ENCODE measurements at places on chromosomes 4 and X.

DNA sequence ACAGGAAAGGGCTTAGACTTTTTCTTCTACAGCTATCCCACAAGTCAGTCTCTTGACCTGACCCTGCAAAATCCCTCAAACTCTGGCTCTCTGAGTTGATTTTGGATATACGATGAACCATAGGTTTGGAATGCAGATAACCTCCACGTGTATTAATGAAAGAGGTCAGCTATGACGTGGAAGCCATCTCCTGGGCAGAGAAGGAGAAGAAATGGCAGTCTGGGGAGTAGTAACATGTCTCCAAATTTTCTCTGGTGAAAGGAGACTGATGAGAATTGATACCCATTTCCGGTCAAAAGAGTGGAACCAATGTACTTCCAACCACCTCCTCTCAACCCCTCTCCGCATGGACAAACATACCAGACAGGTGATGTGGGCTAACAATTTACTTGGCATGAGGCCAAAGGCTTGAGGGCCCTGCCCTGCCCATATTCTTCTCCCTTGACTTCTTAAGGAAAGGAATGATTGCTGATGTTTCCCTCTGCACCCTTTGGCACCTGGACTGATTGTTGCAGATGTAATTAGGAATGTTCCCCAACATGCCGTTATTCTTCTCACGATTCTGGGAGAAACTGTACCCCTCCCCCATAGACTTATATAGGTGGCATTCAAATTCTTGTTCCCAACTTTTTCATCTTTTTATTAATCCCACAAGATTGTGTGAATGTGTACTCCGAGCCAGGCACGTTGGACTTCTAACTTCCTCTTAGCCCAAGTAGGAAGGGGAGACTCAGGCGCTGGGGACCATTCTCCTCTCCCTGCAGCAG, 580 bp upstream of the PLS3 start:
- DNase-seq: no peak

DNA sequence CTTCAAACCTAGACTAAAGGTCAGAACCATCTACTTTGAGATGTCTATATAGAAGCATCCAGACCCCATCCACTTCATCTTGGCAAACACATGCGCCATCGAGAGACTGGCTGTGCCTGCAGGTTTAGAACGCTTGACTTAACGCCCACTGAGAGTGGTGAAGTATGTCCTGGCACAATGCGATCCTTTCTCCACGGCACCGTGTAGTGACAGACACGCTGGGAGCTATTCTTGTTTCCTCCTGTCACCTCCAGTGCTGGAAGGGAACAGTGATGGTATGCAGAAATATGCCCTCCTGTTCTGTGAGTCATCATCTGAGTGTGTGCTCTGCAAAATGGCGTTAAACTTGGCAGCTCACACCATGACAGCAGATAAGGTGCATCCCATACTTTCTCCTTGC, 330.2 kb downstream of the NLGN4X start:
- no peak for DNase-seq

GRCh38 chr4:174357321-174357720, 73.6 kb downstream of the CEP44 start:
- DNase-seq: no peak

GRCh38 chrX:130267956-130268448, 697 bp downstream of the ZNF280C start:
- no peak for DNase-seq

DNA sequence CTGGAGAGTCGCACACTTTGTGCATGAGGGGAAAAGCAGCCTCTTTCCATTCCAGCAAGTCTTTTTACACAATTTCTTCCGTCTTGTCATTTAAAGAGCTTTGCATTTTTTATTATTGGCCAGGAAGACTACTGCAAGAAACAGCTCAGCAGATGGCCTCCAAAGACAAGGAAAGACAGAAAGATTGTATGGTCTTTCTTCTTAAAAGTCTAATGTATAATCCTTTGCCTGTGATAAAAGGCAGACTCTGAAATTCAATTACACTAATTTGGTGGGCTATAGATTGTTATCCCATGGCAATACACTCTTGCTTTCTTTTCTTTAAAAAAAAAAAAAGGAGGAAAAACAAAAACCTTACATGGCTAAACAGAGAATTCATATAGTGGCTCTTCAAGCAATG, 5.9 kb downstream of the CAPN6 start:
- DNase-seq: no peak

DNA sequence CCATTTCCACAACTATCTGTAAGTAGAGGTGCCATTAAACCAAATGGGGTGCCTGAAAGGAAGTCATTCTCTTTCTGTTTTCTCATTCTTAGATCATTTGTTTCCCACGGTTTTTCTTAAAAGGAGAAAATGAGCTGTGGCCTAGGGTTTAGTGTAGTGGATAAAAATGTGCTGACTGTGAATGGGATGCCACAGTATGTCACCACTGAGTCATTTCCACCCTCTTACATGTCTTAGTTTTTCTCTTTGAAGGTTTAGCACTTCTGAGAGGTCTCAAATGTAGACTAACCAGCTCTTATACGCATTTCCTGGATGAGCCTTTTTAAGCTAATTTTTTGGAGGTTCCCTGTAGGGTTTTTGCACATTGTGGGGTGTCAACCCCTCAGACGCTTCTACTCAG, 244.5 kb upstream of the SPANXN1 start:
- no peak for DNase-seq

GRCh38 chr4:53616219-53616618, 24.9 kb upstream of the LNX1 start:
- DNase-seq: no peak

DNA sequence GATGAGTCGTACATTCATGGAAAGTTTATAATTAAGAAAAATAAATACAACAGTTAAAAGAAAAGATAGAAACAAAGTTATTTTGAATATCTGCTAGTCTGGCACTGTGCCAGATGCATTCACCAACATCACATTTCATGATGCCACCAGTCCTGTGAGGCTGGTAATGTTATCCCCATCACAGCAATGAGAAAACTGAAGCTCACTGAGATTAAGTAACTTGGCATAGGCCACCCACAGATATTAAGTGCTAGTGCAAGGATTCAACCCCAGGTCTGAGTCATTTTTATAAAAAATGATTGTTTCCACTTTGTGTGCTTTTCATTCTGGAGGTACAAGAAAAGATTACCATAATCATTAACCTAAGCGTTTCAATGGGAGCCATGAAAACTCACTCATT, 65.0 kb upstream of the IL15 start:
- DNase-seq: no peak

GRCh38 chrX:123731987-123732669, 724 bp downstream of the THOC2 start:
- DNase-seq: peak; percentile 8

- no peak for DNase-seq
Measured at GRCh38 chr4:140800666-140801065, 44.5 kb upstream of the TBC1D9 start.

DNA sequence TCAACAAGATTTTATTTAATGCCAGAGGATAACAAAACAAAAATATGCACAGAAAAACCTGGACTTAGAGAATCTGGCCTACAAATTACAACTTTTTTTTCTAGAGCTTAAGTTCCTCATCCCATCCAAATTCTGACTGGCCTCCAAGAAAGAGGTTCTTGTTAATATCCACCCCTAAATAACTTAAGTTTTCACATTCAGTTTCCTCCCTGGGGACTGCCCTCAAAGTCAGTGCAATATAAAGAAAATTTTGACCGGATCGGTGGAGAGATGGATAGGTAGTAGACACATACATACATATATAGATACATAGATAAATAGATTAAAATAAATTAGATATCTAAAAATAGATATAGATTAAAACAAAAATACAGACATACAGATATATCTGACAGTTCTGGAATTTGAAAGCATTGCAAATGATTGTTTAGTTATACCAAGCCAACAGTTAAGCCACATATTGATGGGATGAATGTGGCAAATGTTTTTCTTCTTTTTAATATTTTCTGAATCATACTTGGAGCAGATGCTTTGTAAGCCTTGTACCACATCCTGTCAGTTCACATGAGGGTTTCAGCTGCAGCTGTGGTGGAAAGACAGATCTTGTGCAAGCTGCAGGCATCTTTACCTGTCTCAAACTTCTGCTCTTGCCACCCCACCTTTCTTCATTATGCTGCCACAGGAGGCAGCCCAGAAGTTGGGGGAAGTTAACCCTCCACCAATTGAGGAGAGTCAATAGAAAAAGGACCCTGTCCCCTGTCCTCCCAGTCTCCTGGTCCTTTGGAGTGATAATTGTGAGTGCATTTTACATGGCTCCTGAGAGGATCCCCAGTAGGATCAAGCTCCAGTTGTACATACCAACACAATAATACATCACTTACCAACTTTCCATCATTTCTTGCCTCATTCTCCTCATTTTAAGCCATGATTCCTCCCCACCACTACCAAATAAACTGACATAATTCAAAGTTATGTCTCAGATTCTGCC, 58.5 kb upstream of the PRDM8 start:
- DNase-seq: no peak

DNA sequence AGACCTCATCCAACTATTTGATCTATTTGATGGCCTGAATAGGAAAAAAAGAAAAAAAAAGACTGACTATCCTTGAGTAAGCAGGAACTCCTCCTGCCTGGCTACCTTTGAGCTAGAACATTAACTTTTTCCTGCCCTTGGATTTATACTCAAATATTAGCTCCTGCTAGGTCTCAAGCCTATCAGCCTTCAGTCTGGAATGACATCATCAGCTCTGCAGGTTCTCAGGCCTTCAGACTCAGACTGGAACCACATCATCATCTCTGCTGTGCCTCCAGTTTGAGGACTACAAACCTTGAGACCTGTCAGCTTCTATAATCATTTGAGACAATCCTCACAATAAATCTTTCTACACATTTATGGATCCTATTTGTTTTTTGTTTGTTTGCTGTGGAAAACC, 754.0 kb upstream of the SLIT2 start:
- no peak for DNase-seq

DNA sequence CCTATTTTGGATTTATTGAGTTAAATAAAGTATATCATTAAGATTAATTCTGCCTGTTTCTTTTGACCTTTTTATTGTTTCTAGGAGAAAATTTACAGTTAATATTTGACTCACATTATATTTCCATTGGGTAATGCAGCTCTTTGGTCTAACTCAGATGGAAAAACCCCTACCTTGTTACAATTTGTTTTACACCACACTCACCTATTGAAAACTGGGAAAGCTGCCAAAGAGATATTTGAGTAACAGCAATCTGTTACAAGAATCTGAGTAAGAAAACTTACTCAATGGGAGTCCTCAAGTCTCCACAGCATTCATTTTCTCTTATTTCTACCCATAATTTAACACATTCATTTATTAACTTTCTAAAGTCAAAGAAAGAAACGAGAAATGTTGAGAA, 108.0 kb upstream of the TLL1 start:
- DNase-seq: no peak

DNA sequence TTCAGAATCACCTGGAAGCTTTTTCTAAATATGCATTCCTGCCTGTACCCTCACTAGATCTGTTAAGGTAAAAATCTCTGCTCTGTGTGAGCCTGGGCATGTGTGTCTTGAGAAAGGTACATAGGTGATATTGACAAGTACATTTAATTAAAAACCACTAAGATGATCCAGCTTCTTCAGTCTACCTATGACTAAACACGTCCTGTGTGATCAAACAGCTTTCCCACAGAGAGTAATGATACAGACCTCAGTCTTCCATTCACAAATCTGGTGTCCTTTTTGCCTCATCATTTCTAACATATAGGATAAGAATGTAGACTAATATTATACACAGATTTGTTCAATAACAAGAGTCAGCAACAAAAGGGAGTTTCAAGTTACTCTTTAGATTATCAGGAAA, 42.6 kb downstream of the GALNT7 start:
- no peak for DNase-seq

- no peak for DNase-seq
Measured at GRCh38 chr4:37431417-37431743, 186.8 kb downstream of the NWD2 start.

DNA sequence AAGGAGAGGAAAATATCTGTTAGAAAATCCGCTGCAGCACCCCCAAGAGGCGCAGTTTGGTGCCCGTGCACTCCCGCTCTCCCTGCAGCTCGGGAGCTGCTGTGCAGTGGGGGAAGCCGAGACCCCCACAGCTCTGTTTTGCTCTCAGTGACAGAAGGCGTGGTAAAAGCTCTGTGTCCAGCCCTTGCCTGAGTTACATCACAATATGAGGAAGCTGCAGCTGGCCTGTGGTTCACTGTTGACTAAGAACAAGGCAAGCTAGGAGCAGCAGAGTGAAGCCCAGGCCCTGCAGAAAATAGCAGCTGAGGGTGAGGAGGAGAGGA, 88.5 kb upstream of the ADRA2C start:
- no peak for DNase-seq

GRCh38 chr4:185086053-185086452, 57.0 kb upstream of the SLC25A4 start:
- DNase-seq: no peak

GRCh38 chrX:44174061-44174460, 169.4 kb downstream of the EFHC2 start:
- no peak for DNase-seq

GRCh38 chr4:162015090-162015489, 148.7 kb downstream of the FSTL5 start:
- DNase-seq: no peak

GRCh38 chrX:39874202-39874816, 223.4 kb downstream of the BCOR start:
- no peak for DNase-seq

DNA sequence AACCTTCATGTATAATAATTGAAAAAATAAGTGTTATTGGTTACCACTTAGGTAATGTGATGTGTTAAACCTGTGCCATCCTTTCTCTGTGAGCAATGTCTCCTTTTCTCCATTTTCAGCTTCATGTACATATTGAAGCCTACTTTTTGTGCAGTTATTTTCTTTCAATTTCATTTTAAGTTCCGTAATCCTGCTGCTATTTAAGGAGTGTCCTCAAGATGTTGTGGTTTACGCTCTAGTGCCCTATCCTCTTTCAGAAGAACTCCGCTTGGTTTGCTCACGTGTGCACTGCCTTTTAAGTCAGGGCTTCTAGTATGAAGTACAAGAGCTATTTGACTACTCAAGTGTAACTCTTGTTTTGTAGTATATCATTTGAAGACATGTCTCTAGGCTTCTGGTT, 2253.2 kb upstream of the TENM3 start:
- no peak for DNase-seq

DNA sequence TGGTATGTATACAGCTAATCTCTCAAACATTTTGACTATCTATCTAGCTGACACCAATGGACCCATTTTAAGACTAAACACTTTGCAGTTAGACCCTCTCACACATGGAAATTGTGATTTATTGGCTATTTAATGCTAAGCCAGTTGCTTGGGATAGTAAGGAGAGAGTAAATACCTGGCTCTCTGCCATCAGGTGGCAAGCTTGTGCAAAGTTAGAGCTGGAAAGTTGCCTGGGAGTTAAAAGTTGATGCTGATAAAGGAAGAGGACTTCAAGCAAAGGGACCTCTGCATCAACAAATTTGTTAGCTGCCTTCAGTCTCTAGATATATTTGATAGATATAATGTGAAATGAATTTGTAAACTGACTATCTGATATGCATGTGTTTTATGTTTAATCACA, 61.1 kb downstream of the PACRGL start:
- DNase-seq: no peak

DNA sequence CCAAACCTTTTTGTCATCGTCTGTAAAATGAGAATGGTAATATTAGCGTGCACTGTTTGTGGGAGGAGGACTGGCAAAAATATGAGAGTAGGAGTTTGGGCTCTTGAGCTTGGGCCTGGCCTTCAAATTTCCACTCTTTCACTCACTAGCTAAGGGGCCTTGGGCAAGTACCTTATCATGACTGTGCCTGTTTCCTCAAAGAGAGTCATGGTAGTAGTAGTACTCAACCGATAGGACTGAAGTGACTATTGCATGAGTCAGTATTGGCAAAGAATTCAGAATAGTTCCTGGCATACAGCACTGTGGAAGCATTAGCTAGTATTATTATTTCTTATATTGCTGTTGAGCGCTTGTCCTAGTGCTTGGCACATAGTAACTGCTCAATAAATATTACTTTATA, 16.0 kb upstream of the RBM3 start:
- no peak for DNase-seq

All from NCI-H2107 (cell line).